ENCODE measurements at places on chromosomes 4 and X.
A peak's percentile ranks its signal among the peaks of the same experiment; 100 is the strongest.

GRCh38 chrX:34848281-34848680 lies 94.3 kb upstream of the FAM47B start:
- no peak for DNase-seq

- no peak for DNase-seq
These were observed 67.4 kb downstream of the STARD8 start for GRCh38 chrX:68714856-68715255.

DNA sequence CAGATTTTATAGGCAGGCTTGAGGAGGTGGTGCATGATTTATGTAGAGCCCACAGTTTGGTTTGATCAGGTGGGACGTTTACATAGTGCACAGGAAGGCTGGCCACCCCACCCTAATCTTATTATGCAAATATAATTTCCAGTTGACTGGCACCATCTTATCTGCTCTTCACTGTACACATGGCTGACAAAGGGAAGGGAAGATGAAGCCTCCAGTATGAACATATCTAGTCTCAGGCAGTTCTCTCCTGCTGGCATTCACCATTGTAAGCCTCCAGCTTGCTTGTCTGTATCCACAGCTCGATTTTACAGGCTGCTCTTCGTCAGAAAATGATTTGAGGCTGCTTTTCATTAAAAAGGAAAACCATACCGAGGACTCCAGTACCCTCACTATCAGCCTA lies 278.3 kb downstream of the TECRL start:
- no peak for DNase-seq

DNA sequence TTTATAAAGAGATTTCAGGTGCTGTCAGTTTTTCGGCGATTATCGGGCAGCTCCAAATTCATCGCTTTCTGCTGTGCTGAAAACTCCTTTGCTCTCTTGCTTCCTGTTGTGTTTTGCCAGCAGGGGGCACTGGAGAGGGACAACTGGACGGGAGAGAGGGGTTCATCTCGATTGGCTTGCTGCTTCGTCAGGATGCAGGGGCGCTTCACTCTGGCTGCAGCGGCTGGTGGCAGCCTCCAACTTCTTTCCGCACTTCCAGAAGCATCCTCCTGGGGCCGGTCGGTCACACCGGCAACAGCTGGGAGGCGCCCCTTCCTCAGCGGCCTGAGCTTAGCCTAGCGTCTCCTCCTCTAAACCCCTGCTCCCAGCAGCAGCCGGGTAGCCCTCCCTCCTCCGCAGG lies 29.5 kb downstream of the MSL3 start:
- peak; percentile 67 for DNase-seq

DNA sequence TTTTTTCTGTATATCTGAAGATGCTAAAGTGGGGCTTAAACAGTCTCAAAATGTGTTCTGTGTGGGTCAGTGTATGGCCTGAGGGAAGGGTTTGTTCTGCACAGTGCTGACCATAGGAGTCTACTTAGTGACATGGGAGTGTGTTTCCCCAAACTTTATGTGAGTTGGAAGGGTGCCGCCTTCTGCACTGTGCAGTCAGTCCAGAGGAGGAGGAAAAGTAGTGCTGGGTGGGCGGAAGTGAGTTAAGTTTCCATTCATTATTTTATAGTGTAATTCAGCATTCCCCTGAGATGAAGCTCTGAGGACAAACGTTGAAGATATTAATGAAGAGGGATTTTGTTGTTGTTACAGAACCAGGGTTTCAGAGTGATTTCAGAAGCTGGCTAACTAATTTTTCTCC lies 2.9 kb downstream of the CHST7 start:
- no peak for DNase-seq

DNA sequence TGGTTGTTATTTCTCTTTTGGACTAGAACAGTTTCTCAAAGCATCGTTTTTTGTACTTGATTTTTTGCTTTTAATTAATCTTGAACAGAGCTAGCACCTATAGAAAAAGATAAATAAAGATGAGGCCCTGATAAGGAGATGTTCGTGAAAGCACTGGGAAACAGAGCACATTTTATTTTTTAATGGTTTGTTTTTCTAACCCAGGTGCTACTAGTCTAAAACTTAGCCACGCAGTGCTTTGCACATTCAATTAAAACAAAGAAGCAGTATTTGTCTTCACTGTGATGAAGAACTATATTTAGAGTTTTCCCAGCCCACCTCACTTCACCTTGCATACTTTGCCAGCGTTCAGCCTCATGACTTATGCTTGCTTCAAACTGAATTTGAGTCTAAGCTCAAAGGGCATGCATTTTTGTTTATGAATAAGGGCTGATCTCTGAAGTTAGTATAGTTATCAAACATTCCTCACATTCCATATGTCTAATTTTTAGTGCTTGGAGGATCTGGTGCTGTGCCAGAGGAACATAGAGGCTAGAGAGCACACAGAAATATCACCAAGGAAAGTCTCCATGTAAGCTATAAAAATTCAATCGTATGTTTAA lies 76.7 kb downstream of the WWC2 start:
- DNase-seq: no peak

DNA sequence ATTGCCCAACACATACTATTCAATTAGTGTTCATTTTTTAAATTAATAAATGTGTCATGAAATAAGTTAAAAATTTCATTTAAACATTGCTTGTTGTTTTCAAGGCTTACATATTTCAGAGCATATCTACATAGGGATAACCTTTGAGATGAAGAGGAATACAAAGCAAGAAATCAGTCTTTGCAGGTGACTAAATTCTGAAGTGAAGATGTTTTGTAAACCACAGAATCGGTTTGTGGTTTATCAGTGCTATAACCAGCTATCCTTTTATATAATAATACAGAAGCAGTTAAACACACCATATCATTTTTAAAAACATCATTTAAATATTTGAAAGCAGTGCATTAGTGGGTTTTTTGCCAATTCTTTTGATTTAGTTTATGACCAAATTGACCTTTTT lies 26.9 kb downstream of the FAM241A start:
- no peak for DNase-seq

GRCh38 chrX:20130357-20130756 lies 11.3 kb downstream of the EIF1AX start:
- DNase-seq: no peak
